ENCODE measurements at places on chromosomes 6 and 20.

DNA sequence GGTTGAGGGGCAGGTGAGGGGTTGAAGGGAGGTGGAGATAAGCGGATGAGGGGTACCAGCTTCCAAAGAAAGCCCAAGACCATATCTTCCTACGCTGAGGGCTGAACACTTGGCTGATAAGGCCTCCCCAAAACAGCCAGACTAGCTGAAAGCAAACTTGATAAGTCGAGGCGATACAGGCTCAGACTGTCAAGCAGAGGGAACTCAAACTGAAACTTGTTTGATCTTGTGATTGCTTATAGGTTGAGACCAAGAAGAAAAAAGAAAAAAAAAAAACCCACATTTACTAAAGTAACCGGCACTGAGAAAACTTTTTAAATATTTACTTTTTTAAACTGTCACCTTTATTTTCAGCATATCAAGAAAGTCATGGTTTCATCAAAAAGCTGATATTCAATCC, 73.6 kb downstream of the TRERF1 start:
- no peak for DNase-seq

- DNase-seq = no peak
These were observed 176.3 kb downstream of the ERMARD start for GRCh38 chr6:169927711-169928110.

GRCh38 chr20:34675561-34675960, 1.3 kb downstream of the PIGU start:
- DNase-seq = no peak

DNA sequence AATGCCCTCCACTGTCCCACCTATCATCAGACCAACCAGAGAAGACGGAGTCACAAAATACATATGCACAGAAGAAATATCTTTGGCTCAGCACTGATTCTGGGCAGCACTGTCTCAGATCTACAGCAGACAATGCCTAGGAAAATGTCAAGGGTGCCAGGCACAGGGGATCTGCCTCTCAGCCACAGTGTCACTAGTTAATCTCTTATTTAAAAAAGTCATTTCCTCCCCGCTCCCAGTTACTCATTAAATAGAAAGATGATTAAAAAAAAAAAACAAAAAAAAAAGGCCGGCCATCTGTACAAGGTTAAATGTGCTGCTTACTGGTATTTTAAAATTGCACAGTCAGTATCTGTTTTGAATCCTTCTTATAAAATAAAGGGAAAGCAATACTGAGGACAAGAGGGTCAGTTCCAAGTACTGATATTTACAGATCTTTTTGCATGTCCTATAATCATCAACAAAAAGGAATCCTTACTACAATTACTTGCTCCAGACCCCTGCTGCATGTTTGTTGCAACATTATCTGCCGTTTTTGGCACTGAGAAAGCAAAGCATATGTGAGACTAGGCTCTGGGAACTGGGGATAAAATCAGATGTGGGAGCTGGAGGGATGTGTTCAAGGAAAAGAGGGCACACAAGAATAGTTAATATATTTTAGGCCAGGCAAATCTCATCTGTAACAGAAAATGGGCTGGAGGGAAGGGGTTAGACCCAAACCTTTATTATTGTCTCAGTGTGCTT, 299.3 kb downstream of the KIF16B start:
- DNase-seq = no peak

DNA sequence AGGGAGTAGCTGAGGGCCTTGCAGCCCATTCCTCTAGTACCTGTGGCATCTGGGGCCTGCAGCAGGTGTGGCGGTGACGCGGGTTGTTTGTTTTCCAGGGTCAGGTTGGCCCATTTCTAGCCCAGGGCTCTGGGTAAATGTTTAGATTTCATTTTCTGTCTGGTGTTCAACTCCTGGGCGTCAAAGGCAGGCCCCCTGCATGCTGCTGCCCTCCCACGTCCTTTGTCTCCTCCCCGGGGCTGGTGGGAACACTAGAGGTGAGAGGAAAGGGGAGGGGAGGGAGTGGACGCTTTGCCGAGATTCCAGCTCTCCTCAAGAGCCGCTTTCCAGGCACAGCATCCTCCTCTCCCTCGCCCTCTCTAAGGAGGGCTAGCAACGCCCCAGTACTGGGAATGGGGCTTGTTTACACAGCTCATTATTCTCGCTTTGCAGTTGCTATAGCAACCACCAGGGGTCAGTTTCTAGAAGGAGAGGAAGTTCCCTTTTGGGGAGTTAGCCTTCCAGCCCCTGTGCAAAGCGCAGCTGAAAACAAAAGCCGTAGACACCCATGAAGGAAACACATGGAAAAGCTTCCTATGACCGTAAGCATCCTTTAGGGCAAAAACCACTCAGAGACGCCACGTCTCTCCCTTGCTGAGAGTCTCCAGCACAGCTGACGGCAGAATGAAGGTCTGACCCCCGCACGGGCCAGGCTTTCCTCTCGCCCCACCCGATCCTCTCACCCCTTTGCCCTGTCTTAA, 170.6 kb downstream of the LY86 start:
- no peak for DNase-seq

GRCh38 chr20:1489325-1489724, 1.9 kb downstream of the SIRPB2 start:
- no peak for DNase-seq
